ENCODE measurements at places on chromosomes 7 and 10.

GRCh38 chr7:101853684-101854083 lies 36.3 kb downstream of the CUX1 start:
- DNase-seq: no peak

- no peak for DNase-seq
These were observed 26.0 kb upstream of the PCDH15 start for GRCh38 chr10:54826994-54827560.

DNA sequence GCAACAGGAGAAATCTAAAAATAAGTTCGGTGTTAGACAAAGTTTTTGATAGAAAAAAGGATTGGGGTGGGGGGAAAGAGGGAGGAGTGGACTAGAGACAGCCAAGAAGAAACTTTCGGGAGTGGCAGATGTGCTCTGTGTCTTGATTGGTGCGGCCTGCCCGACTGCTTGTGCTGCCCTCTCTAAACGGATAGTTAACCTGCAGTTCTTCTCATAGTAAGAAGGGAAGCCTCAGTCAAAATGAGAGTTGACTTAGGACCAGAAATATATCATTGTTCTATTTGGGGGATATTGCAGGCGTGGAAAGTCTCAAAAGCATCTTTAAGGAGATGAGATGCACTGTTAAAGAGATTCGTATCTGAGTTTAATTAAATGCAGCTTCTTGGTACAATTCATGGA lies 39.3 kb downstream of the UBE3C start:
- DNase-seq: no peak

DNA sequence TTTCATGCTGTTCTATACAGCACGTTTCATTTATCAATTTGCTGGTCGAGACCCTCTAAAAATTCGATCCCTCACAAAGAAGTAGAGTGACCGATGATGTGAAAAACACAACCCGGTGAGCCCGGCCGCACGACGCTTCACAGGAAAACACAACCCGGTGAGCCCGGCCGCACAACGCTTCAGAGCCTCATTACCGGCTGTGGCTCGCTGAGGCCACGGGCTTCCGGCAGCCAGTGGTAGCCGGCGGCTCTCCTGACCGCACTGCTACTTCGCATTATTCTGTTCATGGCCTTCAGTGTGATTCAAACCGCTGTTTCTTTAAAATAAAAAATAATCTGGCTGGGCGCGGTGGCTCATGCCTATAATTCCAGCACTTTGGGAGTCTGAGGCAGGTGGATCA lies 42.3 kb upstream of the RBM33 start:
- no peak for DNase-seq

DNA sequence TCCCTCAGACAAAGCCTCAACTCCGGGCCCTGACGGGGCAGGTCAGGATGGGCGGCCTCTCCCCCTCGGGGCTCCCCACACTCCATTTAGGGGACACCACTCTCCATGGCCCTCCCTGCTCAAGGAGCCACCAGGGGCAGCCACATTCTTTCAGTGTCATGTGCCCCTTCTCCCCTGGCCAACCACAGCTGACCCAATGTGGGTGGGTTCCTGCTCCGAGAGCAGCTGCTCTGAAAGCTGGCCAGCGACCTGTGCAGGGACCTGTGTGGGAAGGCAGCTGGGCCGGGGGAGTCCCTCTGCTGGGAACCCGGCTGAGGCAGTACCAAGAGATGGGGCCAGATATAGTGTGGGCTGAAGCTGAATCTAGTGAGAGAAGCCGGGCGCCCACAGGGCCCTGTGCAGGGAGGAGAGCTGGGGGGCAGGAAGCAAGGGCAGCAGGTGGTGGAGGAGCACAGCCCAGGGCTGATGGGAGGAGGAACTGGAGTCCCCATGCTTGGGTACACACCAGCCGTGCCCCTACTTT lies 40.6 kb upstream of the NPFFR1 start:
- no peak for DNase-seq

DNA sequence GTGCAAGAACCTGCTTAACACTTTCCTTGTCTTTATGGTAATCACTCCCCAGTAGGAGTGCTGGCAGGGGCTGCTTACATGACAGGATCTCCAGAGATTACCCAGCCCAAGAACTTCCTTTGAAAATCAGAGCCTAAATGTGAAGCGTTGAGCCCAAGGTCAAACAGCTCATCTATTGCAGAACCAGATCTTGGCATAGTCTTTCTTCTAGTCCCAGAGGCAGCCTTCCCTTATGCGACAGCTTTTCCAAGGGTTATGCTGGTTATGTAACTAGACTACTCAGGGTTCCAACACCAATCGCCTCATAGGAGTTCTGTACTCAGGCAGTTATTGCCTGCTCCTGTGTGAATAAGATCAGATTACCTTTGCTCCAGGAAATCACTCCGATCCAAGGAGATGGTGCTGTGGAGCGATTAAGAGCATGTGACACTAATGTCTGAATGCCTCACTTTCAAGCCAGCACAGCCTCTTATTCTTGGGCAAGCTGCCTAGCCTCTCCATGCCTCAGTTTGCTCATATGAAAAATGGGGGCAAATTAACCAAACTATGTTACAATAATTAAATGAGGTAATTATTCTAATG lies 8.4 kb upstream of the LGI1 start:
- DNase-seq: no peak

DNA sequence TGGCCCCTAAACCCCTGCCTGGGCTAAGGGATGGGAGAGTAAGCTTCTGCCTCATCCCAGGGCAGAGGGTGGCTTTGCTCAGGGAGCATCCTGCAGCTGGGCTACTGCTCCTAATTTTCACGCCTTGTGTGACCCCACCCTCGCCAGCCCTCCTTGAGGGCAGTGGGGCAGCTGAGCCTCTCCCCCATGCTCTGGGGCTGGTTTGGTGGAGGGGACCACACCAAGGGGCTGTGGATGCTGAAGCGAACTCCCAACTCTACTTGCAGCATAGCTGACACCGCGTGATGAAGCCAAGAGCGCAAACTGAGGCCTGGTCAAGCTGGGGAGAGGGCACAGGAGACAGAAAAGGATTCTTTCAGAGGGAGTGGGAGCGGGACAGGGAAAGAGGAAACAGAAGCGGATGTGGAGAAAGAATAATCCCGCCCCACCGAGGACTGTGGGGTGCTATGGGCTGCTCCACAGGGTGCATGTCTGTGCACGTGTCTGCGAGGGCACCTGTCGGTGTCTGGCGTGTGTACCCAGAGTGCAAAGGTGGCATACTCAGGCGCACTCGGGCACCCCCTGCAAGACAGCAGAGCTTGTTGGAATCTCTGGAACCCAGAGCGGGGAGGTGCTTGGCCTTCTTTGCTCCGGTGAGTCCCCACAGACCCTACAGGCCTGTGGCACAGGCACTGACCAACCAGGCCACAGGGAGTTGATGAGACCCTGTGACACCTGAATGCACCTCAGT lies 19.4 kb upstream of the RASGEF1A start:
- DNase-seq: no peak

- no peak for DNase-seq
These were observed 57.3 kb downstream of the NRP1 start for GRCh38 chr10:33277135-33277536.

GRCh38 chr10:88194961-88195367 lies 331.5 kb downstream of the PTEN start:
- no peak for DNase-seq

GRCh38 chr10:131013281-131013912 lies 298.1 kb downstream of the TCERG1L start:
- no peak for DNase-seq

DNA sequence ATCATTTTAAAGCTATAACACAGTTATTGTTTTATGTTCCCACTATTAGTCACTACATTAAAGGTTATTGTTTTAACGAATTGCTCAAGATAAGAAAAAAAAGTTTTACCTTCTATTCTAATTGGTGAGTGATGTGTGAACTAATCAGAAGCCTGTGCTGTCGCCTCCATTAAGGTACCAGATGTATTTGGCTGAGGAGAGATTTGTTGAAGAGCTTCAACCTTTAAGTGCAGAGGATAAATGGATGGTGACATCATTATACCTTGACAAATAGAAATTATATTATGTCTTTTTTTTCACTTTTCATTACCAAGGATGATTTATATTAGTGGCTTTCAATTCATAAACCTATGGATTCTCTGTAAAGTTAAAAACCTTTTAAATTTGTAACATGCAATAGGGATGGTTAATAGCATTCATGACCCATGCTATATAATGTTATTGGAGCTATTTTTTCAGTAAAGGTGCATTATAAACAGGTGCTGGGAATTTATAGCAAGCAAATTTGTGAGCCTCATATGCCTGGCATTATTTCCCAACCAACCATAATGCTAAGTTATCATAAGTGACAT lies 97.0 kb upstream of the NPVF start:
- no peak for DNase-seq

GRCh38 chr7:18064242-18064838 lies 36.7 kb upstream of the PRPS1L1 start:
- peak; percentile 9 for DNase-seq

DNA sequence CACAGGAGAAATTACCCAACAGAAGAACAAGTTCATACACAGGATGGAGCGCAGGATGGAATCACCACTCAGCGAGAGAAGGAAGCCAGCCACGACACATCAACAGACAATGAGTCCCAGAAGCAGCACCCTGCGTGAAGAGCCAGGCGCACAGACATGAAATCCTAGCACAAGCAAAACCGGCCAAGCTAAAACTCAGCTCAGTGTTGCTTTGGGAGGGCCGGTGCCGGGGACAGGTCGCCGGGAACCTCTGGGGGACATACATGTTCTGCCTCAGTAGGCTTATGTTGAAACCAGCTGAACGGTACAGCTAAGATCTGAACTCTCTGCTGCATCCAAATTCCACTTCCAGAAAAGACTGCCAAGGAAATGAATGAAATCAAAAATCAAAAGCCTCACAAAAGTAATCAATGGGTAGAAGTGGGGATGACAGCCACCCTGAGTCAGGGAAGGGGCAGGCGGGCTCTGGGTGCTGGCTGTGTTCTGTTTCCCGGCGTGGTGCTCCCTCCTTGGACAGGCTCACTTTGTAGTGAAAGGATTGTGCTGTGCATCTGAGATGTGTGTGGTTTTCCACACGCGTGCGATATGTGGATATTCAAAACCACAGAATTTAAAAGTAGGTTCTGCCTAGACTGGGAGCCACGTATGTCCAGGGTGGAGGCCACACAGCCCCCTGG lies 114.7 kb downstream of the PDGFA start:
- DNase-seq: no peak

Data from bone marrow (tissue), 2 donors.